ENCODE measurements at places on chromosomes 12 and 14.

GRCh38 chr14:69919815-69920214 lies 40.6 kb downstream of the SMOC1 start:
- no peak for DNase-seq

GRCh38 chr12:46887870-46888269 lies 62.1 kb upstream of the SLC38A4 start:
- DNase-seq: no peak

- peak; percentile 54 for DNase-seq
Measured at GRCh38 chr14:74905595-74906142, 17.4 kb downstream of the RPS6KL1 start.

DNA sequence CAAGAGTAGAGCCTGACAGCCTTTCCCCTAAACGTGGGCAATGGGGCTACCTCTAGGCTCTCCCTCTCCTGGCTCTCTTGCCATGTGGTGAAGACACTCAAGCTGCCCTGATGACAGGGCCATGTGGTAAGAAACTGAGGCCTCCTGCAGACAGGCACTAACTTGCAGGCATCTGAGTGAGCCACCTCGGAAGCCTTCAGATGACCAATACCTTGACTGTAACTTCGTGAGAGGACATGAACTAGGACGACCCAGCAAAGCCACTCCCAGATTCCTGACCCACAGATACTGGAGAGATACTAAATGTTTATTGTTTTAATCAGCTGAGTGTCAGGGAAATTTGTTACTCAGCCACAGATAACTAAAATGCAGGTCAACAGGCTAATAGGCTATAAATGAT lies 96.4 kb downstream of the EFCAB11 start:
- DNase-seq: no peak

DNA sequence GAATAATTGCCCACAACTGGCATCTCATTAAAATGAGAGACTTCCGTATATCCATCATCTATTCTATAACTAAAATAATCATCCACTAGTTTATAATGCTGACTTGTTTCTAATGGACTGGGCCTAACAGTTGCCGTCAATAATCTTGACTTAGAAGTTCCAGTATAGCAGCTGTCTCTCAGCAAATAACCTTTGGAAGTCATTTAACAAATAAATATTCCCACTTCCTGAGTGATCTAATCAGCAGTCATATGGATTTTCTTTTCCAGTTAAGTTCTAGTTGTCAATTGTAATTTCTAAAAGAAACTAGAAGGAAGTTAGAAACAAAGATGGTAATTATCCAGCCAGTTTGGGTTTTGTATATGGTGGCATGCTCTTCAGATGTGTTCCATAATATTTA lies 177.8 kb downstream of the GXYLT1 start:
- DNase-seq: no peak

DNA sequence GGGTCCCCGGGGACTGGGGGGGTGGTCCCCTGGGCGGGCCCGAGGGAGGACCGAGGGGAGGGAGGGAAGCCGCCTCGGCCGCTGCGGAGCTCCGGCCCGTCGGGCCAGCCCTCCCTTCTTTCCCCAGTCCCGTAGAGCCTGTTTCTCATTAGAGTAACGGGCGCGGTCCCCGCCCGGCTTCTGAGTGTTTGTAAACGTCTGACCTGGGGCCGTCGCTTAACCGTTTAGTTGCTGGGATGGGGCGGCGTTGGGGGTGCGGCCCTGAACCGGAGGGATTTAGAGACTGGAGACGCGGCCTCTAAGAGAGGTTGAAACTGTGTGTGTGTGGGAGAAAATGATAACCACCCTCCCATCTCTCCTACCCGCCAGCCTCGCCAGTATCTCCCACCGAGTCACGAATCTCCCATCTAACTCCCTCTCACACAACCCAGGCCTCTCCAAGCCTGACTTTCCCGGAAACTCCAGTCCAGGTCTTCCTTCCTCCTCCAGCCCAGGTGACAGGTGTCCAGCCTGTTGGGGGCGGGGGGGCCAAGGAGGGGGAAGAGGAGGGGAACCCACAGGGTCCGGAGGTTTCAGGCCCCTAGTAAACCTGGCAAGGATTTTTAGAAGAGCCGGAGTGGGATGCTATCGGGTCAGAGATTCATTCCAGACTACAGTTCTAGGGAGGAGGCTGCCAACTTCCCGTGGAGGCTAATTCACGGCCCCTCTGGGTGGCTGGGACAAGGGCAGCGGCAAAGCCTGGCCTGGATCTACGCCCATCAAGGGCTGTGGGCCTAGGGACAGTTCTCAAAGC lies 1.1 kb upstream of the NFATC4 start:
- no peak for DNase-seq

DNA sequence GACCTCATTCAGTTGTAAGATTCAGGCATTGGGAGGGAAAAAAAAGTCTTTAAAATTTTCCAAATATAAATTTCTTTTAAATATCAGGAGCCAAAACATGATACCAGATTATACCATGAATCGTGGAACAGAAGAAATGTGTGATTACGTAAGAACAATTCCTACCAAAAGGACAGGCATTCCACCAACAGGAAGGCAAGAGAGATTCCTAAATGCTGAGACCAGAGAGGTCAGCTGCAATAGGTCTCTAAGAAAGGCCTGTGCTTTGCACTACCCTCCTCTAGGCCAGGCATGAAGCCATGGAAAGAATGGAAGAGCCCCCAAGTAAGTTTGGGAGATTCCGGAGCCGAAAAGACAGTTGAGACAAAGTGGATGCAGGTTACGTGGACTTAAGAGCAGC lies 83.7 kb downstream of the PTGER2 start:
- no peak for DNase-seq

Data from stimulated activated CD8-positive, alpha-beta memory T cell treated with anti-CD3 and anti-CD28 coated beads, Interleukin-7, amount 100 ng/mL, for 4 hours (primary cell).